ENCODE measurements at places on chromosomes 1 and 21.

DNA sequence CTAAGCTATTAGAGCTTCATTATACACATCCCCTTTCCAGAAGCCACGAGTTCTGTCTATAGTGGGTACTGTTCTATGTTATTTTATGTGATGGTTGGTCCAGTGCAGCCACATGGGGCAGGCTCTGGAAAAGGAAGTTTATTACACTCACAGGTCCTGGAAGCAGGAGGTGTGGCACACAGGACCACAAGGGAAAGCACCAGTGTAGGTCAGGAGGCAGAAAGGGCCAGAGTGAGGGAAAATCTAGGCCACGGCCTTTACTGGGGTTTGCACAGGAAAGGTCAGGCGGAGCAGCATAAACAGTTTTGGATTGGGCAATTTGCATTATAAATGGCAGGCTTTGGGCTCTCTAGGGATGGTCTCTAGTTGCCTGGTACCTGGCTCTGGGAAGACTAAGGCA is 21.8 kb upstream of the CNIH3 start:
- DNase-seq = no peak

DNA sequence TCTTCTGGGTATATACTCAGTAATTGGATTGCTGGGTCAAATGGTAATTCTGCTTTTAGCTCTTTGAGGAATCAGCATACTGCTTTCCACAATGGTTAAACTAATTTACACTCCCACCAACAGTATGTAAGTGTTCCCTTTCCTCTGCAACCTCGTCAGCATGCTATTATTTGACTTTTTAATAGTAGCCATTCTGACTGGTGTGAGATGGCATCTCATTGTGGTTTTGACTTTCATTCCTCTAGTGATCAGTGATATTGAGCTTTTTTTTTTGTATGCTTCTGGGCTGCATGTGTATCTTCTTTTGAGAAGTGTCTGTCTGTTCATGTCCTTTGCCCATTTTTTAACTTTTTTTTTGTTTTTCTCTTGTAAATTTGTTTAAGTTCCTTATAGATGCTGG is 279.4 kb downstream of the PTGER3 start:
- no peak for DNase-seq

- DNase-seq = no peak
Measured at GRCh38 chr21:42850866-42851391, 28.4 kb downstream of the WDR4 start.

DNA sequence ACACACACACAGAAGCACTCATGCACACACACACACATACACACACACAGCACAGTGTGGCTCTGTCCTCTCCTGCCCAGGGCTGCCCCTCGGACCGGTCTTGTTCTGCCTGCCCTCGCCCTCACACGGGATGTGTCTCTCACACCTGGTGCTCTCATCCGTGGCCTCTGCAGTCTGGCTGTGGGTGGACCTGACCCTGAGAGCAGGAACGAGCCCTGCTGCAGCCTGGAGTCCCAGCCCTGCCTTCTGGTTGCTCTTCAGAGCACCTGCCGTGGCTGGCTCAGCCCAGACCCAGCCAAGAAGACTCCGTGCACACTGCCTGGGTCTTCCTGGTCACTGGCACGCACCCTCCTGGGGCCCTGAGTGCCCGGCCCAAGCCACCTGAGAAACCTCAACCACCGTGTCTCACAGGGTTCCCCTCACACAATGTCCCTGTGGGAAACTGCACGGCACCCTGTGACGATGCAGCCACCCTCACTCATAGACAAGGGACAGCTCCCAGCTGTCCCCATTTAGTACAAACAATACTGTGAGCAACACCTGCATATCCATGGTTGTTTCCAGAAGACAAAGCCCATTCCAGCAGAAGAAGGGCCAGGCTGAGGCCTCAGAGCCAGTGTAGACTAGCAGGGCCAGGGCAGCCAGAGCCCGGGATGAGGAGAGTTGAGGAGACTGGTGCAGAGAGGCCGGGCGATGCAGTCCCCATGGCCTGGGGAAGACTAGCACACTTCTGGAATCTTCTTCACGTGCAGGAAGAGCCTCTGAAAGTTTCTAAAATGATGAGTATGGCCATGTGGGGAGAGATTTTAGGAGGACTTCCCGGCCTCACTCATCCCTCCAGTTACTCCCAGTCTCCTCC is 234.0 kb downstream of the NPHP4 start:
- DNase-seq = no peak

GRCh38 chr1:202117898-202118371 is 4.8 kb upstream of the GPR37L1 start:
- DNase-seq = no peak

- no peak for DNase-seq
Measured at GRCh38 chr1:160127865-160128523, 12.4 kb downstream of the ATP1A2 start.

DNA sequence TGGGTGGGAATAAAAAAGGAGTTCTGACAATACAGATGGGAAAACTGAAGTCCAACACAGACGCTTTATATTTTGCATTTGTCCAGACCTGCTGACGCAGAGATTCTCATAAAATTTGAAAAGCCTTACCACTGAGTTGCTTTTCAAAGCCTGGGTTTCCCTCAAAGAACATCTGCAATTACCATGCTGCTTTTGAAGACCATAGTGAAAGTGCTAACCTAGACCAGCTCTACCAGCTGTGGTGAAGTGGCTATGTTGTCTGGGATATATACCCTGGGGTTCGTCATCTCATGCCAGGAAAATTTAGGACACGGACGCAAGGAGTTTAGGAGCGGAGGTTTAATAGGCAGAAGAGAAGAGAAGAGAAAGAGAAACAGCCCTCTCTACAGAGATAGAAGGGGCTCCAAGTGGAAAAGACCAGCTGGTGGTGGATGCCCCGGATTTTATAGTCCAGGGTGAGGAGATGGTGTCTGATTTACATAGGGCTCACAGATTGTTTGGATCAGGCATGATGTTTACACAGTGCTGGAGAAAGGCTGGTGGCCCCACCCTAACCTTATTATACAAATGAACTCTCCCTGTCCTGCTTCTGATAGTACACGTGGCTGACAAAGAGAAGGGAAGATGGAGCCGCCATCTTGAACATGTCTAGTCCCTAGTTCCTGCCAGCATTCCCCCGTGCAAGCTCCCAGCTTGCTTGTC is 73.8 kb downstream of the AK4 start:
- no peak for DNase-seq

DNA sequence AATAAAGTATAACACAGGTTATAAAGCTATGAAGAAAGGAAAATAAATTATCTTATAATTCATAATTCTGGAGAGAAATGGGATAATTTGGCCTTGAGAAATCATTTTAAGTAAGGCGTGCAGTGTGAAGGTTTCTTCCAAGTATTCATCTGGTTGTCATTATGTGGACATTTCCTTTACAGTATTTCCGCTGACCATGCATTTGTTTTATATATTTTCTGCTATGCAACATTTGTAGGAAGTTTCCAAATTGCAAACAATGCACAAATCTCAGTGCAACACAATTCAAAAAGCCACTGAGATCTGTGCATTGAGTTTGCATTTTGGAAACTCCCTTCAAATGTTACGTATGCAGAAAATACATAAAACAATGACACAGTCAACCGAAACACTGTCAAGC is 17.8 kb downstream of the ZNF670 start:
- no peak for DNase-seq

DNA sequence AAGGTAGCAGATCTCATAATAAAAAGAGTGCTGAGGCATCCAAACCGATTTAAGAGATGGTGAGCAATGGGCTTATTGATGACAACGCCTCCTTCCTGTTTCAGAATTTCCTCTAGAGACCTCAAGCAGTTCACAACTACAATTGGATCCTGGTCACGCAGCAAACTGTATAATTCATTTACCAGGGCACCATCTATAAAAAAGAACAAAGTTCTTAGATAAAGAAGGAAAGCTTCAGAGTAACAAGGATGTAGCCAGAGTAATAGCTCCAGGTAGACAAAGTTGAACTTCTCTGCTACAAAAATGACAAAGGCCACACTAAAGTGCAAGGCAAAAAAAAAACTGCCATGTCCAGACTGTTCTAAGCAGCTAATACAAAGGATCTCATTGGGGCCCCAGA is 3.4 kb downstream of the AP4B1 start:
- no peak for DNase-seq

GRCh38 chr1:93427656-93428055 is 20.3 kb upstream of the FNBP1L start:
- no peak for DNase-seq

DNA sequence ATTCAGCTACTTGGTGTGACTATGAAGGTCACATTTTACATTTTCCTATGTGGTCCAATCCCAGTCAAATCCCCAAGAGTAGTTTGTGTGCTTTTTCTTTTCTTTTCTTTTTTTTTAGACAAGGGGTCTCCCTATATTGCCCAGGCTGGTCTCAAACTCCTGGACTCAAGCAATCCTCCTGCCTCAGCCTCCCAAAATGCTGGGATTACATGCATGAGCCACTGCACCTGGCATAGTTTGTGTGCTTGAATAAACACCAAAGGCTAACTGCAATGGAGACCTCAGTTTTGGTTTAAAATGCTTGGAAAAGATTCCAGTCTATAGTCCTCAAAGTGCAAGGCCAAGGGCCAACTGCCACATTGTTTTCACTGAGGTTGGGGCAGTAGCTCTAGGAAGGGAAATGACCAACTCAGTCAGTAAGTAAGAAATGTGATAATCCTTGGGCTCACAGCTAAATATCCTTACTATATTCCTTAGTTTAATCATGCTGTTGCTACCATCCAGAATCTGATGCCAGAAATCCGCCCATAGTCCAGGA is 38.6 kb downstream of the EIF2B3 start:
- no peak for DNase-seq

GRCh38 chr1:193367863-193368262 is 181.4 kb upstream of the B3GALT2 start:
- no peak for DNase-seq

- no peak for DNase-seq
Measured at GRCh38 chr1:172915271-172915670, 135.5 kb downstream of the TNFSF18 start.

- no peak for DNase-seq
Measured at GRCh38 chr1:1221887-1222574, 8.1 kb upstream of the TNFRSF4 start.

- no peak for DNase-seq
Measured at GRCh38 chr1:56052041-56052440, 527.3 kb downstream of the PLPP3 start.

DNA sequence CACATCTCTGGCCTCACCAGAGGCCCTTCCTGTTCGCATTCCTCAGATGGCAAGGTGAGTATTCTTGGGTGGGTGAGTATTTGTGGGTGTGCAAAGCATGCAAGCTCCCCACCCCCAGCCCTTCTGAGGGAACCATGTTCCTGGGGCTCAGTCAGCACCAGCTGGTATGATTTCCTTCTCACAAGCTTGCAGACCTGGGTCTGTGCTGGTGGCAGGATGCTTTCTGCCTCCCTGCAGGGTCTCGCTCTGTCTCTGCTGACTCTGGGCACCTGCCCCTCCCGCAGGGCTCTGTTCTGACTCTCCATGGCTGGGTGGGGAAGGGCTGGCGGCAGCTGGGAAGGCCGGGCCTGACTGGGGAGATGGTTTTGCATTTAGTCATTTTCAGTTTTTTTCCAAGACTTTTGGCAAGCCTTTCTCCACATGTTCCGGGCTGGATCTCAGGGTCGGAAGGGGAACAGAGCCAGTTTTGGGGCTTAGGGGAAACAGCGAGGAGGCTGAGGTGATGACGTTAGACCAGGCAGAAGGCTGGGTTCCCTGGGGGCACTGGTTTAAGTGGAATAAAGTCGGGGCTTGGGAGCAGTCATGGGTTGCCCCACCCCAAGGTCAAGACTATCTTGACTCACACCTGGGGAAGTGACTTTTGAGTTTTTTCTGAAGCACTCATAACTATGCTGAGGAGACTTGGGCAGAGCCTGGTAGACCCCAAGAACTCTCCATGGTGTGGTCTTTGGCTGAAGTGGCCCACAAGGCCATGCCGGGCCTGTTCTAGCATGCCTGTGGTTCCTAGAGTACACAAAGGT is 6.2 kb downstream of the RASSF5 start:
- peak; percentile 92 for DNase-seq

- peak; percentile 18 for DNase-seq
Measured at GRCh38 chr1:237141502-237141901, 99.5 kb downstream of the RYR2 start.

GRCh38 chr1:15075817-15076216 is 77.7 kb upstream of the TMEM51 start:
- no peak for DNase-seq

GRCh38 chr1:157574836-157575235 is 22.5 kb upstream of the FCRL5 start:
- DNase-seq = no peak

GRCh38 chr1:9629445-9630201 is 21.9 kb upstream of the PIK3CD start:
- DNase-seq = no peak

DNA sequence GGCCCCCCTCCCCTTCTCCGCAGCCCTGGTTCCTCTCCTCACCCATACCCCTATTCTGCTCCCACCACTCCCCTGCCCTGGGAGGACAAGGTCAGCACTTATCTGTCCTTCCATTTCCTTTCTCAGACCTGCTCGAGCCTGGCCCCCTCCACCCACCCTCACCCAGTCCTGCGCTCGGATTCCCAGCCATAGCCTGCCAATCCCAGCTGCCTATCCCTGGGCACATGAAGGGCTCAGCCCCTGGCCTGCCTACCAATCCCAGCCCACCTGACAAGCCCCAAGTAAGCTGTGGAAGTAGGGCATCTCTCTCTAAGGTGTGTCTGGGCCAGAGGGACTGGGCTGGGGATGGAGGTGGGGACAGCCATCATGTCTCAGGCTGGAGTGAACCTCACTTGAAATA is 5.4 kb downstream of the BLACAT1 start:
- DNase-seq = no peak

DNA sequence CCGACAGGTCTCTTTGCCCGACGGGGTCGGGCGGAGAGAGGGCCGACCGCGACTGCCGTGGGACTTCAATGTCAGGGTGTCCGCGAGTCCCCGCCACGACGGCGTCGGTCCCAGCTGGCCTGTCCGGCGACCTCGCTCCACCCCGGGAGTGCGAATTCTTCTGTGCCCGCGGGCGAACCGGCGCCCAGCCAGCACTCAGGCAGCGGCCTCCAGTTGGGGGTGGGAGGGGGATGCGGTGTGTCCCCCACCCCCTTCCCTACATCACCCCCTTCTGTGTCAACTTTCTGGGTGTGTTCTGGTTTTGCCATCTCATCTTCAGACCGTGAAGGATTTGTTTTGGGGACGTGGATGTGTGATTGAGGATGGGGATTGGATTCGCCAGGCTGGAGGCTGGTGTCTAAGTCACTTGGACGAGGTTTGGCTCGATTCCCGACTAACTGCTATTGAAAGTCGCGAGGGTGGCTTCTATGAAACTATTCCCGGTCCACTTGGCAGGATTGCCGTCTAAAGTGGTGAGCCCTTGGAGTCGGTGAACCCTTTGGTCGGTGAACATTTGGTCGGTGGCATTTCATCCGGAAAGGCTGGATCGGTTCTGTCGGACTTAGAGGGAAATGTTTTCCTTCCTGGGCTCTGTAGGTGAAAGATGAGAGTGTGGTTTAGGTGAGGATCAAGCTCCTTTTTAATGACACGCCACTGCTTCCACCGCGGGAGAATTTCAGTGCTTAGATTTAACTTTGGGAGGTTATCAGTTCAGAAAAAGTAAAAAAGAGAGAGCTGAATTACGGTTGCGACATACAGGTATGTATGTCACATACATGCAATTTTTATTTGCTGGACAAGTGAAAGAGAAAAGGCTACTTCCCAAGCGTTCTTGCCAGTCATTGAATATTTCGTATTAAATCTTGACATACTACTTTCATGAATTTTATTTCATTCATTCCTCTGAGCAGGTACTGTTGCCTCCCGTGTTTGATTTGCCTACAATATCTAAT is 771 bp downstream of the ABCD3 start:
- DNase-seq = peak; percentile 61

- no peak for DNase-seq
Measured at GRCh38 chr1:46801323-46802055, 2.6 kb downstream of the CYP4B1 start.
